ENCODE measurements at places on chromosomes 2 and 18. TPM values are rescaled to one million over a fixed set of nuclear protein-coding genes. Genes with fewer than 3 reads are reported as not detected.
A peak's percentile ranks its signal among the peaks of the same experiment; 100 is the strongest.

Gene FTCDNL1
- total RNA-seq: 0.40 TPM

DNA sequence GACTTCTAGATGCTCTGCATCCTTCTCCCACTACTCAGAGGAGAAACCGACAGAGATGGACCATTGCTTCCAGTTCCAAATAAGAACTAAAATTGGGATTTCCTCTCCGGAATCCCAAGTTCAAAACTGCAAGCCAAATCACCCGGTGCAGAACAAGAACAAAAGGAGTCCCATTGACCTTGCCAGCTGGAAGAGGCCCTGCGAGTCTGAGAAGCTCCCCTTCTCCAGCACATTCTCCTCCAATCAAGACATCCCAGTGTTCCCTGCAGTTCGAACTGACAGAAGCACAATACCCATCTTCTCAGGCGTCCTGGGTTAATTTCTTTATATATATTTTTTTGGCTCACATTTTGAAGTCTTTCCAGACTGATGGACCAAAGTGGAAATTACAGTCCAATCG is 195.3 kb upstream of the MEIS1 start:
- DNase-seq: no peak

GRCh38 chr2:101219246-101219645 is 33.4 kb upstream of the CNOT11 start:
- DNase-seq: no peak

GRCh38 chr2:96843538-96844268 is at the start of gene ANKRD23:
TSS of gene ANKRD23 (minus strand) at chr2:96844021. CDS start at chr2:96843992, 29 bp downstream.
- no peak for DNase-seq

GRCh38 chr2:134324947-134325346 is 71.1 kb downstream of the MGAT5 start:
- DNase-seq: peak; percentile 73

Gene TPO
- total RNA-seq: not detected

Gene SLC16A14
- under 0.01 TPM for total RNA-seq

DNA sequence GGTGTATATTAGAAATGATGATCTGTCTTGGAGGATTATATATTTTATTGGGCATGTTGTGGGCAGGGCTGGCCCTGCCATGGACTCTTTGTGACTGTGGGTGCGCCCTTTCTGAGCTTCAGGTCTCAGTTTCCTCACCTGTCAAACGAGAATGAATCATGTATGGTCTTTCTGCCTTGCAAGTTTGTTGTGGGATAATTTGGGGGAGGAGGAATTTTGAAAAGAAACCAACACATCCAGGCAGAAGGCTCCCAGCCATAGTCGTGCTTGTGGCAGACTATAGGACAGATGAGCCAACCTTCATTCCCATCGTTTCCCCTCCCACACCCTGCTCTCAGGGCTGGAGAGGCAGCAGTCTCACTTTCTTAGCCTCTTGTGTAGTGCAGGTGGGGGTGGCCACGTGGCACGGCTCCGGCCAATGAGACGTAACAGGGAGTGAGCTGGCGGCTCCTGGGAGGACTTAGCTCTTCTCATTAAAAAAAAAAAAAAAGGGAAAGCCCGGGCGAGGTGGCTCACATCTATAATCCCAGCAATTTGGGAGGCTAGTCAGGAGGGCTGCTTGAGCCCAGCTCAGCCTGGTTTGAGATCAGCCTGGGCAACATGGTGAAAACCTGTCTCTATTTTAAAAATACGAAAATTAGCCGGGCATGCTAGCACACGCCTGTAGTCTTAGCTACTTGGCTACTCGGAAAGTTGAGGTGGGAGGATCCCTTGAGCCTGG is 63.1 kb downstream of the RHOB start:
- no peak for DNase-seq

DNA sequence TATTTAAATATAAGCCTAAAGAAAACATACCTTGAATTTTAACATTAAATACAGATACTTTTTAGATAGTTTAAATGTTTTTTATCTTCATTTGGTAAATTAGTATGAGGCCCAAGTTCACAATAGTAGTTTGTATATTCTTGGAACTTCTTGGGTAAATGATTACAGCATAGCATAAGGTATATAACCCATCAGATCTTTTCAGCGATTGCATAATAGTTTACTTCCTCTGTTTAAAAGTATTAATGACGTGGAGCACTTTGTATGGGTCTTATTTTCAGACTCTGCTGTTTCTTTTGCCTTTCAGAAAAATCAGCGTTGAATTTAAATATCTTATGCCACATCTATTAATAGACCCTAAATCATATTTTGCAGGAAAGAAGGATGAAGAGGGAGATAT is 60.2 kb downstream of the CHRNA1 start:
- DNase-seq: no peak

DNA sequence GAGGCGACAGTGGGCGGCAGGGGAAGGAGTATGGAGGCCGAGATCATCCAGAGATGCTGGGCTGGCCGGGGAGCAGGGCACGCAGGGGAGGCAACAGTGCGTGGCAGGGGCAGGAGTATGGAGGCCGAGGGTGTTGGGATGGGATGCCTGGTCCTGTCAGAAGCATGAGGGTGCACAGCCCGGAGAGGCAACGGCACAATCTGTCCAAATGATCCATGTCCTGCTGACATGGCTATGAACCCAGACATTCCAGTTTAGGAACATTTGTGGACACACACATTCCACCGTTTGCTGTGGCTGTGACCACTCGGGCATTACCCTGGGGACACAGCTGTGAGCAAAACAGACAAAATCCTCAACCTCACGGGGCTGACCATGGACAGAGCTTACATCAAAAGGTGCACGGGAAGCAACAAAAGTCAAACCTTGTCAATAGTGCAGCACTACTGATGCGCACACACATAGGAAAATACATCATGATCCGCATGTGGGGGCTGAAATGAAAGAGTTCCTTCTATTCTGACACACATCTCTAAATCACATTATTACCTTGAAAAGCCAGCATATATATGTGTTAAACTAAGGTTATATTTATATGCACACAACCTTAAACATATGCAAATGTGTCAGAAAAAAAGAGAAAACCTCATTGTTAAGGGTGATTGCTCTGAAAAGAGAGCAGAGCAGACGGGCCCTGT is 144.0 kb upstream of the GPC1 start:
- no peak for DNase-seq

All from lung microvascular endothelial cell (primary cell).